ENCODE measurements at places on chromosomes 3 and 15.

DNA sequence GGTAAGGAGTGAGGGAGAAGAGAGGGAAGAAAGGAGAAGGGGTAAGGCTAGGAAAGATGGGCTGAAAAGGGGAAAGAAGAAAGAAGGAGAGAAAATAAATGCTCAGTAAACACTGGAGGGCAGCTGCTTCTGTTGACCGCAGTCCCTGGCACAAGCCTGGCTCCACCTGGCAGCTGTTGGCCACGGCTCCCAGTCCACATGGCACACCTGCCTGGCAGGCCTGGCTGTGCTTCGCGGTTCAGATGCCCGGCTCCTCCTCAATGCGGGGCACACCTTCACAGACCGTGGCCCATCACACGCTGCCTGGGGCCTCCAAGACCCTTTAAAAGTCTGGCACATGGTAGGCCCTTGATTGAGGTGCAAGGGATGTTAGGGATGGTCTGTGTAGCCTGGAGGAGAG, 516.8 kb upstream of the PROK2 start:
- DNase-seq = no peak

GRCh38 chr3:16482770-16483531, 30.5 kb downstream of the RFTN1 start:
- DNase-seq = no peak

- DNase-seq = no peak
Measured at GRCh38 chr15:89630260-89630659, 25.0 kb downstream of the KIF7 start.

GRCh38 chr3:35739181-35739809, 100.0 kb downstream of the ARPP21 start:
- DNase-seq = no peak

DNA sequence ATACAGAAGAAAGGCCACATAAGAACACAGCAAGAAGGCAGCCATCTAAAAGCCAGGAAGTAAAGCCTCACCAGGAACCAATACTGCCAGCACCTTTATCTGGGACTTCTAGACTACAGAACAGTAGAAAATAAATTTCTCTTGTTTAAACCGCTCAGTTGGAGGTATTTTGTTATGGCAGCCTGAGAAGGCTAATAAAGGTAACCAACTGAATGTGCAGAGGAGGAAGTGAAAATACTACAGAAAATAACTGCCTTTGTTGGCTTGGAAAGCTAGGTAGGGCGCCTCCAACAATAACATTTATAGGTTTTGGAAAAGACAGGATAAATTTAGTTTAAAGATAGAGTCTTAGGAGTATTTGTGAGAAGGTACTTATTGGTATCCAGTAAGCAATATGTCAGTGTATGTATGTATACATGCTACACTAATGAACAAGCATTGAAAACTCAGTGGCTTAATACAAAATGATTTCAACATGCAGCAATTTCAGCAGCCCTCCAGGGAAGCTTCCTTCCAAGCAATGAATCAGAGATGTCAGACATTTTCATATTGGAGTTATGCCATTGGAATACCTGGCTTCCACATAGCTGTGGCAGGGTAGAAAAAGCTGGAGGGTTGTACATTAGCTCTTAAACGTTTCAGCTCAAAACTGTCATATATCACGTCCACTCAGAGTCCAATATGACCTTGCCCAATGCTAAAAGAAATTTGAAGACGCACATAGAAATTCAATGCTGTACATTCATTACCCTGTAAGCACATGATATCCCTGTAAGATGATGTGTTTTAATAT, 48.9 kb downstream of the ZBBX start:
- DNase-seq = no peak

GRCh38 chr3:126451511-126451910, 24.2 kb downstream of the ZXDC start:
- no peak for DNase-seq

GRCh38 chr15:81163961-81164800, 30.1 kb downstream of the CFAP161 start:
- DNase-seq = no peak

- DNase-seq = no peak
Measured at GRCh38 chr3:54575618-54575960, 352.3 kb downstream of the LRTM1 start.

DNA sequence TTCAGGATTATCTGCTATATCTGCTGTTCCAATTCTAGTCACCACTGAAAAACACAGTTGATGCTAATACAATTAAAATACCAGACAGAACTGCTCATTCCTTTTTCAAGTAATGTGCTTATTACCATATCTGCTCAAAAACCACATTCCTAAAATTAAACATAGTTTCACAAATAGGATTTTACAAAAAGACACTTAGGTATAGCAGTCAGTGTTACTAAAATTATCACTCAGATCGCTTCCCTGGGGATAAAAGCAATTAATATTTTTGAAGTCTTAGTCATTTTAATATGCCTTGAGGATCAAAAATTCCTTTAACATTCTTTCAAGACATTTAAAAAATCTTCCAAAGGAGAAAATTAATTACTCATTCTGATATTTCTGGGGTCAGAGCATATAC, 71.5 kb downstream of the RAD18 start:
- DNase-seq = no peak

DNA sequence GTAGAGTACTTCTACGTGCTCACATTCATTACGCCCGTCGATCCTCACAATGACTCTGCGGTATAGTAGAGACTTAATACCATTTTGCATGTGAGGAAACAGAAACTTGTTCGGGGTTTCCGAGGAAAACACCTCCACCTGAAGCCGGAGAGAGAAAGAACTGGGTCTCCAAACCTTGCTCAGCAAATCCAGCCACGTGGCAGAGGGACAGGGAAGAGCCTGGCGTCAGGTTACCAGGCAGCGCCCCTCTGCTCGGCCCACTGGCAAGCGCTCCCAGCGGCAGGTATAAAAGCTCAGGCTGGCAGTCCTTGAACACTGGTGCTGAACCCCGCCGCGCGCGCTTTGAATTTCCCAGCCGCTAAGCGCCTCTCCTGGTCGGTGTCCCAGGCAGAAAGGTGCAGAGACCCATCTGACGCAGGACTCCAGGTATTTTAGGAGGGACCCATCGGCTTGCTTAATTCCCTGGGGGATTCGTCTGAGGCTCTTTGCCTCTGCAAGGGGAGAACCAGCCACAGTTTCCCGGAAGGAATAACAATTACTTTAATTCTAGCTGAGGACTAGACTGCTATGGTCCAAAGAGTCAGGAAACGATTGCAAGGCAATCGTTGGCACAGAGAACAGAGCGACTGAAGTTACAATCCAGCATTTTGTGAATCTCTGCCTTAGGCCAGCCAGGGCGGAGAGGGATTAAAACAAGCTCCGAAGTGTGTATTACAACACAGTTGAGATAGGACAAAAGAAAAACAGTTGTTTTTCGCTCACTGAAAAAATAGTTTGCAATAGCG, at the start of gene C2CD4A:
Gene C2CD4A, plus strand, starts transcription at position 315 of the 785 bp plus-strand sequence. CDS start 637 bp downstream, outside the sequence.
- DNase-seq = no peak

DNA sequence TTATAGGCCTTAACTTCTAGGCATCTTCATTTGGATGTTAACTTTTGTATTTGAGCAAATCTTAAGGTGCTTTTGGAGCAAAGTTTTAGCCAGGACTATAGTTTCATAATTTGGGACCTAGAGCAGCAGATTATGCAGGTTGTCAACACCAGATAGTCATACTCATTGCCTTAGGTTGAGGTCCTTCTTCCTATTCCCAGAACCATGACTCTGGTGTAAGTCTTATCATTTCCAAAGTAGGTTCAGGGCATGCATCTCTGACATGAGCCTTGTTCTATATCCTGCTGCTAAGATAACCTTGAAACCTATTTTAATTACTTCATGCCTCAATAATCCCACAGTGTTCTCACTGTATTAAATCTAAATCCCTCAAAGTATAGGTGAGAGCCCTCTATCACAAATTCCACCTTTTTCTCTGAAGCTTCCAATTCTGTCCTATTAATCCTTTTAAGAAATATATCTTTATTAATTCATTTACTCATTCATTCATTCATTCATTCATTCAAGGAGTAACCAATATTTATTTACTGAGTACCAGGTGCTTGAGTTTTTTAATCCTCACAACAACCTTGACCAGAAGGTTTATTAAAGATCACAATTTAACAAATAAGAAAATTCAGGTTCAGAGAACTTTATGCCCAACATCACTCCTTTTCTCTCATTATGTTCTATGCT, 2.7 kb upstream of the FNDC3B start:
- no peak for DNase-seq

DNA sequence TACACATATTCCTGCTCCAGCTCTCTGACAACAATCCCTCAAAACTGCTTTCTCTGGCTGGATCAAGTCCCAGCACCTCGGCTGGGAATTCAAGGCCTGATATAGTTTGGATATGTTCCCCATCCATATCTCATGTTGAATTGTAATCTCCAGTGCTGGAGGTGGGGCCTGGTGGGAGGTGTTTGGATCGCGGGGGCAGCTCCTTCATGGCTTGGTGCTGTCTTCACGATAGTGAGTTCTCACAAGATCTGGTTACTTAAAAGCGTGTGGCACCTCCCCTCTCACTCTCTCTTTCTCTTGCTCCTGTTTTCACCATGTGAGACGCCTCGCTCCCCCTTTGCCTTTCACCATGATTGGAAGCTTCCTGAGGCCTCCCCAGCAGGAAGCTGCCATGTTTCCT, 47.4 kb upstream of the SYN2 start:
- no peak for DNase-seq

DNA sequence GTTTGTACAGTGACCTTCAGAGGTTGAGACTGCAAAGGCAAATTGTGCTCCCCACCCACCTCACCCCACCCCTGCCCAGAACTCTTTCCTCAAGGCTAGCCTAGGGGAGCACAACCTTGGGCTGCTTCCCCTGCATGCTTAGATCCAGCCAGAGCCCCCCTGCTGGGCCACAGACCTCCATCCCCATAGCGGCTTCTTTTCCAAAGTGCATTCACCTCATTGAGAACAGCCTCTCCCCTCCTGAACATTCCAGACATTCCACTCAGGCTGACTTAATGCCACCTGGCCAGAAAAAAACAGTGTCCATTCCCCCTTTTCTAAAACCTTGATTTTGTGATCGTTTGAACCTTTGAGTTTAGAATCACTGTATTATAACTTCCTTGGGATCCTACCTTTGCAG, 124.4 kb upstream of the TOPAZ1 start:
- DNase-seq = no peak

GRCh38 chr3:42733501-42734262, 31.1 kb upstream of the HHATL start:
- DNase-seq = no peak

GRCh38 chr3:37945807-37946530, 44.6 kb upstream of the VILL start:
- DNase-seq = no peak

GRCh38 chr3:194346621-194347020, 4.5 kb downstream of the CPN2 start:
- DNase-seq = no peak

- DNase-seq = no peak
Measured at GRCh38 chr3:117439812-117440211, 730.2 kb downstream of the TUSC7 start.

GRCh38 chr3:48634661-48635221, 520 bp downstream of the SLC26A6 start:
- peak; percentile 35 for DNase-seq

DNA sequence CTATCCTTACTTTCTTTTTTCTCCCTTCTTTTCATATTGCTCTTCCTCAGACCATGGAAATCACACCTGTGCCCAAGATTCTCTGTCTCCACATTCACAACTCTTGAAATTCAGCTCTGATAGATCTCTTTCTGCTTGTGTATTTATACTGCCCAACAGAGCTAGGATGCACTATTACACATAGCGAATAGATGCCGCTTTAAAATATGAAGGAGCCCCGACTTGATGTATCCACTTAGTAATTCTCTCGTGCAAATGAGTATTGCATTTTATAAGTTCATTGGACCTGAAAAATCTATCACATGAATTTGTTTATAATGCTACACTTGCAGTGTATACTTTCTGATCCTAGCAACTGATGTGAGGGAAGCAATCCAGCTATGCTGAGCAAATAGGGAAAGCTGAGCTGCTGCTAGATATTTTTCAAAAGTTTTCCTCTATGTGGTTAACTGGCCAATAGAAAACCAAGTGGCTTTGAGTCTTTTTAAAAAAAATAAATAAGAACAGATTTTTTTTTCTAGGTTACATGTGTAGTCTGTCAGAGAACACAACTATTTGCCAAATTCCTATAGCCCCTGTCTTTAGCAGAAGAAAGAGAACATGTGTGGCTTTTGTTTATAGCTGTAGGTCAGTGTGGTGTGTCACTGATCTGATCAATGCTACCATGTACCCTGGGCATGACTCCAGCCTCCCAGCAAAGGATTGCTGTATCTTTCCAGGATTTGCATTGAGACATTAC, 64.3 kb upstream of the LEKR1 start:
- no peak for DNase-seq

DNA sequence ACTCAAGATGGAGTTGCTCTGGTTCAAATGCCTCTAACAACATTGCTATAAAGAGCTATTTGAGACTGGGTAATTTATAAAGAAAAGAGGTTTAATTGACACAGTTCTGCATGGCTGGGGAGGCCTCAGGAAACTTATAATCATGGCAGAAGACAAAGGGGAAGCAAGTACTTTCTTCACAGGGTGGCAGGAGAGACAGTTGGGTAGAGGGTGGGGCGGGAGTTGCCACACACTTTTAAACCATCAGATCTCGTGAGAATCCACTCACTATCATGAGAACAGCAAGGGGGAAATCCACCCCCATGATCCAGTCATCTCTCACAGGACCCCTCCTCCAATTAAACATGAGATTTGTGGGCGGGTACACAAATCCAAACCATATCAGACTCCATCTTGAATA, 30.7 kb downstream of the MAP2K5 start:
- no peak for DNase-seq

GRCh38 chr3:30319713-30320112, 286.7 kb upstream of the TGFBR2 start:
- peak; percentile 8 for DNase-seq

GRCh38 chr3:137202941-137203340, 245.2 kb downstream of the IL20RB start:
- DNase-seq = no peak

DNA sequence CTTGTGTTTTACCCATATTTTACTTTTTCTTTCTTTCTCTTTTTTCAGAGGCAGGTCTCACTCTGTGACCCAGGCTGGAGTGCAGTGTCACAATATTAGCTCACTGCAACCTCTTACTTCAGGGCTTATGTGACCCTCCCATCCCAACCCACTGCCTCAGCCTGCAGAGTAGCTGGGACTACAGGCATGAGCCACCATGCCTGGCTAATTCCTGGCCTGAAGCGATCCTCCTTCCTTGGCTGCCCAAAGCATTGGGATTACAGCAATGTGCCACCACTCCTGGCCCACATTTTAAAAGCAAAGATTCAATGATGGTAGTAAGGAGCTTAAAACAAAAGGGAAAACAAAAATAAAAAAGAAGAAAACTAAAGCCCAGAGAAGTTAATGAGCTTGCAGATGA, 11.1 kb upstream of the CDV3 start:
- no peak for DNase-seq

DNA sequence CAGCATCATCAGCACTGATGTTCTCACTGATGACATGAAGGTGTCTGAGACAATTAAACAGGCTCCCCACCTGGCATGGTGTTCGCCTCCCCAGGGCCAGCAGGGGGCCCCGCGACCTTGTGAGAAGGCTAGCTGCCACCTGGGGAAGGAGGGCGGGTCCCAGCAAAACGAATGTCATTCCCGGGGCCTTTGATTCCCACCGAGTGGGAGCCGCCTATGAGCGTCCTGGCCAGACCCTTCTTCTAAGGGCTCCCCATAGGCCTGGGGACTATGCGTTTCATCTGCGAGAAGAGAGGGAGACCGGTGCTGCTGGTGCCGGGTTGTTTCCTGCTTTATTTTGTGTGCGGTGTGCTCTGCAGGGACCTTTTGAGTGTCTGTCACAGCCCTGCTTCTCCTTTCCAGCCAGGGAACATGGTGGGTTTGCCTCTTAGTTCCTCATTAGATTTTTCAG, 20.5 kb upstream of the MINDY4B start:
- DNase-seq = peak; percentile 10

Data from stimulated activated CD8-positive, alpha-beta memory T cell treated with anti-CD3 and anti-CD28 coated beads, Interleukin-7, amount 100 ng/mL, for 1 hour (primary cell).